ENCODE measurements at places on chromosomes 2 and 18.

GRCh38 chr2:200095436-200095835 lies 140.1 kb downstream of the MAIP1 start:
- DNase-seq: no peak

GRCh38 chr2:233350708-233351107 lies 3.6 kb upstream of the DGKD start:
- DNase-seq: no peak

DNA sequence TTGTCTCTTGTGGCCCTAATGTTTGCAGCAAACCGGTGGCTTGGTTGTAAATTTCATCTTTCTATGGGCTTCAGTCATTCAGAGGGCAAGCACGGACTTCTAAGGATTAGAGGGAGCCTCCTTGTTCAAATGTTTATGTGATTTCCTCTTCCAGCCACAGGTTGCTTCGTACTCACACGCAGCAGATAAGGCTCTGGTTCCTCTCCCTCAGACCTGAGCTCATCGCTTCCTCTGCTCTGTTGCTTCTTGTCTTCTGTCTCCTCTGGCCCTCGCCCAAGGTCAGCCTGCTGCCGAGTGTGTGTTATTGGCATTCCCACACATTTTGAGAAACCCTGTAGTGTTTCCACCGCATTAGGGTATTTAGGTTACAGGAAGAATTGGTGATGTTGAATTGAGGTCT lies 44.0 kb downstream of the MYL12B start:
- DNase-seq: no peak

- no peak for DNase-seq
Measured at GRCh38 chr2:46806526-46806925, 109.1 kb downstream of the MCFD2 start.

- DNase-seq: no peak
Measured at GRCh38 chr2:48749291-48750127, 6.0 kb downstream of the LHCGR start.

DNA sequence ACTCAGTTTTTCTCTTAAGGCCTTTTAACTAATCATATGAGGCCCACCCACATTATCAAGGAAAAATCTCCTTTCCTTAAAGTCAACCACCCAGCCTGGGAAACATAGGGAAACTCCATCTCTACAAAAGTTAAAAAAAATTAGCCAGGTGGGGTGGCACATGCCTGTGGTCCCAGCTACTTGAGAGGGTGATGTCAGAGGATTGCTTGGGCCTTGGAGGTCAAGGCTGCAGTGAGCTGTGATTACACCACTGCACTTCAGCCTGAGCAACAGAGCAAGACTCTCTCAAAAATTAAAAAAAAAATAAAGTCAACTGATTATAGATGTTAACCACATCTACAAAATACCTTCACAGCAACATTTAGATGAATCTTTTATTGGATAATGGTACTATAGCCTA lies 5.8 kb downstream of the DPYSL5 start:
- DNase-seq: no peak

GRCh38 chr18:446941-447560 lies 53.5 kb downstream of the COLEC12 start:
- no peak for DNase-seq

- DNase-seq: no peak
Measured at GRCh38 chr2:146579147-146579930, 1265.5 kb upstream of the ACVR2A start.

DNA sequence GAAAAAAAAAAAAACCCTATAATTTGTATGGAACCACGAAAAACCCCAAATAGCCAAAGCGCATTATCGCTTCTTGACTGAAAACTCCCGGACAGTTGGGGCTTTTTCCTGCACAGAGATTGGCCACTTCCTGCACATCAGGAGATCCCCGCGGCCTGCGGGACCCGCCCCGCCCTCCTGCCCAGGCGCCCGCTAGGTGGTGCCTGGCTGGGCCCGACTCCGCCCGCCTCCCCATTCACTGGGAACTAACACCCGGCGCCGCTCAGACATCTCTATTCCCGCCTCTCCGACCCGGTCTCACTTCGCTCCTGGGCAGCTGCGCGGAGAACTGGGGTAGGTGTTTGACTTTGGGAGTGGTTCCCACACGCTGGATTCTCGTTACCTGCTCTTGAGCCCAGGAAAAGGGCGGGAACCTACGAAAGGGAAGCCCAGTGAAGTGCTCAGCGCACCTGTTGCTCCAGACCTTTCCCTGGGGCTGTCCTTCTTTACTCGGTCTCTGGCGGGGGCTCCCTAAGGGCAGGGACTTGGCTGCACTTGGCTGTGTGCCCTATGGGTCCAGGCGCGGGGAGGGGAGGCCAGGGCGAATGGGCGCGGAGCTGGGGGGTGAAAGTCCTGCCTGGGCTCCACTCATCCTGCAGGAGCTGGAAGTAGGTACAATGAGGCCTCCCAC lies at the start of gene HMSD:
Gene HMSD, plus strand, starts transcription at position 234 of the 670 bp plus-strand sequence. CDS start 4,155 bp downstream, outside the sequence.
- DNase-seq: peak; percentile 15

- no peak for DNase-seq
Measured at GRCh38 chr2:70982971-70983370, 4.5 kb downstream of the ANKRD53 start.

DNA sequence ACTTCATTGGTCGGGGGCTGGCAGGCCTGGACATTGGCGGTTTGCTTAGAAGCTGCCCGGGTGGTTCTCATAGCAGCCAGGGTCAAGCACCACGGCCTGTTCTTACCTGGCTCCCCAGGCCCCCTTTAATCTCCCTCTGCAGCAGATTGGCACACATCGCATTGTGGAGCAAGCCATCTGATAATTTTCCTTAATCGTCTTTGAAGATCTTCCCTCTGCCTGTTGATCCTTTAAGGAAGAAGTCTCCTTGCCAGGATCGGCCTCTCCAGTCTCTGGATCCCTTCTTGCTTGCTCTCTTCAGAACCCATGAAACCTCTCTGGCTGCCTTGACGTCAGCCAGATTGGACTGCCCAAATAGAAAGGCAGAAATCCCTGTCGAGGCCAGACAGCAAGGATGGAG lies 75.8 kb downstream of the NEDD4L start:
- DNase-seq: no peak

DNA sequence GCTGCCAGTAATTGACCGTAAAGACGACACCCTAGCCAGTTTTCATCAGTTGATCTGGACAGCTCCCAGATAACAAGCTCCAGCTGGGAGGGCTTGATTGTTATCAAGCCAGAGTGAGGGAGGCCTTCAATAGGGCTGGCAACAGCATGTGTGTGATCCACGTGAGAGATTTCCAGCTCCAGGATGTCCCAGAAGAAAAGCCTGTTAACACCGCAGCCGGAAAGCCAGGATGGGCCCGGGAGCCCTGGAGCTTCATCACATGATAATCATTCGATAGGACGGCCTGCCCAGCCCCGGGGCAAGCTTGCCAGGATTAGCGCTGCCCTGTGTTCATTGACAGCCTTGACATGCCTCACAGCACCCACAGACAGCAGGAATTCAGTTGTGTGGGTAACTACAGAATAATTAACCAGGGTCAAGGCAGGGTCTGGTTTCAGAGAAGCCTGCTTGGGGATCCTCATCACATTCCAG lies 182.5 kb downstream of the C1D start:
- DNase-seq: no peak

GRCh38 chr2:172783165-172783898 lies 47.7 kb downstream of the RAPGEF4 start:
- DNase-seq: no peak

DNA sequence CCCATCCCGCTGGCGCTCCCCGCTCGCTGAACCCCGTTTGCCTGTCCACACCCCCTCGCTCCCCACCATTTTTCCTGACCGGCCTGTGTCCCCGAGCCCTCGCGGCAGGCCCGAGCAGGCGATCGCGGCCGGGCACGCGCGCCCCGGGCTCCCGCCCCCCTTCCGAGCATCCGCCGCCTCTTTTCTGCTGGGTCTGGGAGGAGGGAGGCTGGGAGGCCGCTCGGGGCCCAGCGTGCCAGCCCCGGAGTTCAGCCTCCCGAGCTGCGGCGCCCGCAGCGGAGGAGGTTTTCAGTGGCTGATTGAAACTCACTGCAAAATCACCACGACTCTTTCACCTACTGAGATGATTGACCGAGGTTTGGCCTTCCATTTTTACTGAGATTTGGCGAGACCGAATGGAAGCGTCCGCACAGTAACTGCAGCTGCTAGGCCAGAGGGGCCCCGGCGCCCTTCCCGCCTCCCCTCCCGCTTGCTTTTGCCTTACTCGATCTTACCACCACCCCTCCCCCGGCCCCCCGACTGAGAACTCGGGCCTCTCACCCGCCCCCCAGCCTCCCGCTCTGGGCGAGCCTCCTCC lies 4.8 kb downstream of the SOX11 start:
- no peak for DNase-seq

DNA sequence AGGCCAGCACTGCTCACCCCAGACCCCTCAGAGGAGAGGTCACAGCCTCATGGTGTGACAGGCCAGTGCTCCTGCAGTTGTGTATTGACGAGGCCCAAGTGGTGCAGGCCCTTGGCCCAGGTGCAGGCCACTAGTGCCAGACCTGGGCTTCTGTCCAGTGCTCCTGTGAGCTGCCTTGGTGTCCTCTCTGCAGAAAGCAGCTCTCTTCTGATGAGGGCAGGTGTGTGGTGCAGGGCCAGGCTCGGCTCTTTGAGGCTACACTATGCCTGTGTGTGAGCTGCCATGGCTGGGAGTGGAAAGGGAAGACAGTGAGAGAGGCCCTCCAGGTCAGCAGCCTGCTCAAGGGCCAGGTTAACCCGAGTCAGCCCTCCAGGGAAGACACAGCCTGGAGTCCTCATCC lies 17.1 kb downstream of the EHD3 start:
- no peak for DNase-seq

DNA sequence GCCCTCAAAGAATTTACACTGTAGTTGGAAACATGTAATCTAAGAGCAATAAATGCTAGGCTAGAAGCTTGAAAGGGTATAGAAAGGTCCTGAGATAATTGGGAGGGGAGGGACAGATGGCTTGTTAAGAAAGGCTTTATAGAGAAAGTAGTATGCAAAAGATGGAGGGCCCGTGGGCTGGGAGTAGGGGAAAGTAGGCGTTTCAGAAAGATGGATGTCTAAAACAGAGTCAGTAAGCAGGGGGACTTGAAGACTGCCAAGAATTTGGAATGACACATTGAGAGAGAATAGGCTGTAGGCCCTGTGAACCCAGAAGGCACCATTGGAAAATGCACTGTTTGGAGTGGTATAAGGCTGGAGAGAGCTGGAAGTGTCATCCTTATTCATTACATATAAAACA lies 822 bp downstream of the PSMG2 start:
- DNase-seq: no peak

DNA sequence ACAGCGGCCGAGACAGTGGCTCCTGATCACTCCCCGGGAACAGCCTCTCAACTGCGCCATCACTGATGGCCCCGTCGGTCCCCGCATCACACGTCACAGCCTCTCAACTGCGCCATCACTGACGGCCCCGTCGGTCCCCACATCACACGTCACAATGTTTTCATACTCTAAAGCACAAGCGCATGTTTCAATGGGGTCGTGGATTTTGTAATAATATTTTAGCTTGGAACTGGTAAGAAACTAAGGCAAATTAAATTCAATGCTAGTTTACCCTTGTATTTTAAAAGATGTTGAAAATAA lies 44.2 kb upstream of the CTDP1 start:
- DNase-seq: no peak

DNA sequence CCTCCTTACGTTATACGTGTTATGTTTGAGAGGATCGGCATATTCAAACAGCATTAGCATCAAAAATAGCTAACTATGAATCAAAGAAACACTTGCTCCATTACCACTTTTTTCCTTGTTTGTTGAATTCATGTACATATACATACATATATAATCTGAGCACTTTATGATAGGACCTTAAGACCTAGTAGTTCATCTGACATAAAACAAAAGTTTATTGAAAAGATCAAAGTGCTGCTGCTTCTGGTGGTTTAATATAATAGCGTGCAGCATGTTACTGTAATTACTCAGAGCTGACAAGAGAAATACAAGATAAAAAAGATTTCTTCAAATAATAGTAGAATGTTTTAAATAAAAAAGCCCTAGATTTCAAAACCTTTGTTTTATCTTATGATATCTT lies 1850.9 kb upstream of the LRRTM1 start:
- no peak for DNase-seq

- no peak for DNase-seq
Measured at GRCh38 chr2:85584354-85584856, at the start of gene VAMP5. Gene VAMP5 (plus strand): TSS chr2:85584431. CDS start chr2:85584491, 60 bp downstream.

DNA sequence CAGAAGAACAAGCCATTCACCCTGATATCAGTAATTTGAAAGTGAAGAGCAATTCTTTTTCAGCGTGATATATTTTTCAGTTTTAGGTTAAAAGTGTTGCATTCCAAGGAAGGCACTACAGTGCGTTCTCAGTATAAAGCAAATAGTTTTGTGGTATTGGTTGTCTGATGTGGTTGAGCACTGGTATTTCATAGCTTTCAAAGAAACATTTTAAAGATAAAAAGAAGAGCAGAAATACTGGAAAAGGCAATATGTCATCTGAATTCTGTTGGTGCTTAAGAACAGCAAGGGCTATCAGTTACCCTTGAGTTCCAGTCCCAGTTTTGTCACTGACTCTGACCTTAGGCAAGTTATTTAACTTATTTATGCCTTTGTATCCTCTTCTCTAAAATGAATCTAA lies 191.6 kb downstream of the BABAM2 start:
- DNase-seq: no peak

DNA sequence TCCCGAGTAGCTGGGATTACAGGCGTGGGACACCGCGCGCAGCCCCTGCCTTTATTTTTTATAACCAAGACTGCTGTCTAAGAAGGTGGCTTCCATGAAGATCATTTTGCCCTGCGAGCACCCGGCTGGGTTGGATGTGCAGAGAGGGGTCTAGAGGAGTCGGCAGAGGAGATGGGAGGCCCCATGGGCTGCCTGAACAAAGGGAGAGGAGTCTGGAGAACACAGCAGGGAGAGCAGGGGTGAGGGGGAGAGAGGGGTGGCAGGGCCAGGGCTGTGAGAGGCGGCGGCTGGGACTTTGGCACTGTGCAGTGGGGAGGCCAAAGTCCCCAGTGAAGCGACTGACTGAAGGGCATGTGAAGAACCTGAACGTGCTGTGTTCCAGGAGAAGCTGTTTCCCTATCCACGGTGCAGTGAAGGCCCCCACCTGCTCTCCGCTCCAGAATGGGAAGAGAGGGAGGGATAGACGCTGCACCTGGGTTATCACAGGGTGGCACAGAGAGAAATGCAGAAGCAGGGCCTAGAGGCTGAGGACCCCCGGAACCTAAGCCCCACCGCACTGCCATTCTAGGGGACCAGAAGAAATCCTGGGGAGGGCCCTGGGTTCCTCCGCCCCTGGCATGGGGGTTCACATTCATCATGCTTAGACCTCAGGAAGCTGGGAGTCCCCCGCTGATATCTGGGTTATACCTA lies 24.8 kb upstream of the FOSL2 start:
- DNase-seq: no peak

GRCh38 chr18:37537868-37538525 lies 27.6 kb downstream of the CELF4 start:
- DNase-seq: no peak

DNA sequence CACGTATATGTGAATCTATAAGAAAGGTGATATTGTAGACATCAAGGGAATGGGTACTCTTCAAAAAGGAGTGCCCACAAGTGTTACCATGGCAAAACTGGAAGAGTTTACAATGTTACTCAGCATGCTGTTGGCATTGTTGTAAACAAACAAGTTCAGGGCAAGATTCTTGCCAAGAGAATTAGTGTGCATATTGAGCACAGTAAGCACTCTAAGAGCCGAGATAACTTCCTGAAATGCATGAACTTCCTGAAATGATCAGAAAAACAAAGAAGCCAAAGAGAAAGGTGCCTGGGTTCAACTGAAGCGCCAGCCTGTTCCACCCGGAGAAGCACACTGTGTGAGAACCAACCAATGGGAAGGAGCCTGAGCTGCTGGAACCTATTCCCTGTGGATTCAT lies 101.0 kb downstream of the HS6ST1 start:
- no peak for DNase-seq

Data from activated gamma-delta T cell treated with anti-CD3 and anti-CD28 coated beads, Interleukin-2, amount 50 U/mL, for 16 hours (primary cell).